Sigmoid colon (tissue), 7 donors: ENCODE measurements at places on chromosomes 3 and 15. TPM values are rescaled to one million over a fixed set of nuclear protein-coding genes. Genes with fewer than 3 reads are reported as not detected.
A peak's percentile ranks its signal among the peaks of the same experiment; 100 is the strongest.

ST3GAL6 gene
- total RNA-seq, result 10.5 TPM

RBP2 gene
- total RNA-seq, result not detected

FGF12 gene
- 2.5 TPM for total RNA-seq

ARHGEF26 gene
- 92.8 TPM for total RNA-seq

RTP3 gene
- not detected for total RNA-seq

SLITRK3 gene
- total RNA-seq, result 4.1 TPM

CPN2 gene
- not detected for total RNA-seq

SMCO1 gene
- total RNA-seq, result not detected

MED12L gene
- 0.71 TPM for total RNA-seq

GRCh38 chr15:70541511-70541910, 221.8 kb downstream of the UACA start:
- DNase-seq, result peak; percentile 24
- no peaks in the 10 kb centered on the region for H3K36me3 ChIP-seq
- no peak overlapping the region for H3K27ac ChIP-seq
- no peaks in the 10 kb centered on the region for H3K27me3 ChIP-seq
- H3K4me3 ChIP-seq, result no peak overlapping the region

- peak within 1 kb of the TSS; percentile 88 for H3K27ac ChIP-seq
- no peaks in the 10 kb centered on the region for H3K27me3 ChIP-seq
- H3K4me3 ChIP-seq, result peak within 1 kb of the TSS; percentile 63
- no peaks in the 10 kb centered on the region for H3K4me1 ChIP-seq
- DNase-seq, result peak; percentile 89
Observed at GRCh38 chr15:51737522-51738305, at the start of gene LYSMD2. Gene LYSMD2, minus strand, starts transcription at chr15:51737655. Its CDS starts 33 bp downstream, at chr15:51737622.

DNA sequence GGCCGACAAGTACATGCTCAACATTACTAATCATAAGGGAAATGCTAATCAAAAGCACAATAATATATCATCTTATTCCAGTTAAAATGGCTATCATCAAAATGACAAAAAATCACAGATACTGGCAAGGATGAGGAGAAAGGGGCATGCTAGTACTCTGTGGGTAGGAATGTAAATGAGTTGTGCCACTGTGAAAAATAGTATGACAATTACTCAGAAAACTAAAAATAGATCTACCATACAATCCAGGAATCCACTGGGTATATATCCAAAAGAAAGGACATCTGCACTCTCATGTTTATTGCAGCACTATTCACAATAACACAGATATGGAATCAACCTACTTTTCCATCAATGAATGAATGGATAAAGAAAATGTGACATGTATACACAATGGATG, 1256.5 kb downstream of the SI start:
- H3K27ac ChIP-seq, result no peak overlapping the region
- no peak overlapping the region for H3K4me3 ChIP-seq
- no peaks in the 10 kb centered on the region for H3K27me3 ChIP-seq
- H3K36me3 ChIP-seq, result no peaks in the 10 kb centered on the region

- no peak overlapping the region for H3K4me3 ChIP-seq
- no peaks in the 10 kb centered on the region for H3K36me3 ChIP-seq
- no peaks in the 10 kb centered on the region for H3K27me3 ChIP-seq
- peak; percentile 94 for DNase-seq
Observed at GRCh38 chr15:91942720-91943394, 89.3 kb downstream of the SLCO3A1 start.

DNA sequence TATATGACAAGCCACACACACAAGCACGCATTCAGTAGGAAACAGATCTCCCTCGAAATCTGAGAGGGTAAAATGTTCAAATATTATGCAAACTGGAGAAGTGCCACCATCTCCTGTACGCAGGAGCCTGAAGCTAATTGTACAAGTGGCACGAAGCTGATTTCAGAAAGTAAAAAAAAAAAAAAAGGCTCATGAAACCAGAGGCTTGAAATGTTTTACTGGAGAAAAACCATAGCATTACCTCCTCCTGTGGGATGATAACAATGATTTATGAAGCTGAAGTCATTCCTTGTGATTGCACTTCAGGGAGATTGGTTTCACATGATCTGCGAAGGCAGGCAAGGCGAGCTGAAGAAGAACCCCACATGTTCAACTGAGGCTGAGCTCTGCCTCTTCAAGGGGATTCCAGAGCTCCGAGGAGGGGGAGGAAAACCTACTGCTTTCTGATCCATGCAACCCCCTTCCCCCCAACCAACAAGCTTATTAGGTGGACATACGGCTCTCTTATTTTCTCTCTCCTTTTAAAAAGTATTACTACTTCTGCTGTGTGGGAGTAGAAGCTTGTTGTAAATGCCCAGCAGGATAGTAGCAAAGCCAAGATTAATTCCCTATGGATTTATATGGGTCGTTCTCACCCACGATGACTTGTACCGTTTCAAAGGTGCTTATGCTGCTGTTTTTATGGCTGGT, 101.1 kb downstream of the GREM1 start:
- no peaks in the 10 kb centered on the region for H3K36me3 ChIP-seq
- DNase-seq, result no peak
- H3K4me1 ChIP-seq, result no peaks in the 10 kb centered on the region
- H3K4me3 ChIP-seq, result no peak overlapping the region
- H3K27me3 ChIP-seq, result no peaks in the 10 kb centered on the region

DNA sequence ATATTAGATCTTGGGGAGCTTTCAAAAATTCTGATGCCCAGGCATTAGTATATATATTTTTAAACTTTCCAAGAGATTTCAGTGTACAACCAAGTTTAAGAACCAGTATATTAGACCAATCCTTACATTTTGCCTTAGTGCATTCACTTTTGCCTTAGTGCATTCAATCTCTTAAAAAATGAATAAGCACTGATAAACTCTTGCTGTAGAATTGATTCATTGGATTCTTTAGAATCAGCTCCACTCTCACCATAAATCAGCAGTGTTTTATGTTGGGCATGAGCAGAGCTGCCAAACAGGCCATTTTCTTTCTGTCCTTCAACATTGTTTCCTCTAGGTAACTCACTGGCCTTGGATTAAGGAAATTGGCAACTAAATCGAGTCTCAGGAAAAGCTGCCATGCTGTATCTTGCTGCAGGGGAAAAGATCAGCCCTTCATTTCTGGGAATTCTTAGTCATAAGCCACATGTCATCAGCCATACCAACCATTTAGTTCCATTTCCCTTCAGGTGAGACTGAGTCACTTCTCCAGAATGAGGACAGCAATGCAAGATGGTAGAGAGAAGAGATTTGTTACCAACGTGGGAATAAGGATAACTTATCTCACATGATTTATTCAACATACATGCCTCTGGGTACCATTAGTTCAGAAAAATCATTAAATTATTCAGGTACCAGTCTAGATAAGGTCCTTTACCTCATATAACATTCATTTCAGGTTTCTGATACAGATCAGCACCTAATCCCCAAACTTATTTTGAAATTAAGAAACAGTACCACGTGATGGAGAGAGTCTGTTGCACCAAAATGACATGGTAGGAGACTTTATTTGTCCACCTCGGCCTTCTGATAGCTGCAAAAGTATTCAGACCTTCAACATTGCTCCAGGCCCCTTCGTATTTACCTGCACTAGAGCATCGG, 192.5 kb downstream of the P3H2 start:
- H3K27ac ChIP-seq, result no peak overlapping the region
- no peak overlapping the region for H3K4me3 ChIP-seq
- DNase-seq, result no peak
- no peaks in the 10 kb centered on the region for H3K27me3 ChIP-seq

GRCh38 chr15:33430577-33430976, 119.8 kb downstream of the RYR3 start:
- no peak for DNase-seq
- H3K27me3 ChIP-seq, result no peaks in the 10 kb centered on the region
- no peak overlapping the region for H3K27ac ChIP-seq
- no peak overlapping the region for H3K4me3 ChIP-seq

- H3K4me1 ChIP-seq, result peaks cover 71% of the 10 kb centered on the region
- H3K27ac ChIP-seq, result peak overlapping the region; percentile 93
- no peaks in the 10 kb centered on the region for H3K27me3 ChIP-seq
- H3K4me3 ChIP-seq, result peak overlapping the region; percentile 82
- H3K36me3 ChIP-seq, result peaks cover 8% of the 10 kb centered on the region
- DNase-seq, result peak; percentile 97
Observed at GRCh38 chr3:52237657-52238172, 1.2 kb downstream of the TWF2 start.

DNA sequence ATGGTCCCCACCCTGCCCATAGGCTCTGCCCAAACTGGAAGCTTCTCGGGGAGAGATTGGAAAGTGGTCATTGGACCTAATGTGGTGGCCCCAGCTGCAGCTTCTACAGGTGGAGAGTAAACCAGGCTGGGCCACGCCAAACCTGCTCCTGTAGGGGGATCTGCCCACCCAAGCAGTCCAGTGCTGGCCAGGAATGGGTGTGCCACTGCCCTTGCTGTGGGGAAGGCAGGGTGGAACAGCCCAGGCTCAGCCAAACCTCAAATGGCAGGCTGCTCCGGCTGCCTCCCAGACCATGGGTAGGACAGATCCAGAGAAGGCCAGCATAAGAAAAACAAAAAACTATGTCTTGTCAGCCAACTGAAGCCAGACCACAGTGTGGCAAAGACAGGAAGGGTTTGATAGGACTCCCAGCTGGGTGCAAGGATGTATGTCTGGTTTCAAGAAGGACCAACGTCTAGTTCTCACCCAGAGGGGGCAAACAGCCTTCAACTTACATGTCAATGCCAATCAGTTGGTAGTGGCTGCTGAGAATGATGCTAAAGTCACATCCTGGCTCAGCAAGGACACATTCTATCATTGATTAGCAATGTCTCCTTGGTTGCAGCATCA, 267.3 kb downstream of the UACA start:
- no peak overlapping the region for H3K27ac ChIP-seq
- H3K27me3 ChIP-seq, result no peaks in the 10 kb centered on the region
- no peak overlapping the region for H3K4me3 ChIP-seq
- no peaks in the 10 kb centered on the region for H3K4me1 ChIP-seq
- no peaks in the 10 kb centered on the region for H3K36me3 ChIP-seq

GRCh38 chr3:171187706-171188290, 161.3 kb upstream of the SLC2A2 start:
- no peaks in the 10 kb centered on the region for H3K36me3 ChIP-seq
- peaks cover 20% of the 10 kb centered on the region for H3K4me1 ChIP-seq
- no peaks in the 10 kb centered on the region for H3K27me3 ChIP-seq
- no peak overlapping the region for H3K27ac ChIP-seq

GRCh38 chr15:97597801-97598200, 362.7 kb upstream of the ARRDC4 start:
- H3K4me1 ChIP-seq, result no peaks in the 10 kb centered on the region
- no peak for DNase-seq
- no peaks in the 10 kb centered on the region for H3K36me3 ChIP-seq
- H3K27ac ChIP-seq, result no peak overlapping the region
- H3K4me3 ChIP-seq, result no peak overlapping the region

- H3K27me3 ChIP-seq, result no peaks in the 10 kb centered on the region
- no peak overlapping the region for H3K4me3 ChIP-seq
- no peak overlapping the region for H3K27ac ChIP-seq
- no peaks in the 10 kb centered on the region for H3K36me3 ChIP-seq
Observed at GRCh38 chr3:46442576-46443530, 21.9 kb downstream of the LTF start.
